ENCODE measurements at places on chromosomes 13 and 19. TPM values are rescaled to one million over a fixed set of nuclear protein-coding genes. Genes with fewer than 3 reads are reported as not detected.

Gene CEACAM7
- not detected for total RNA-seq

Gene ZNF582
- 1.3 TPM for total RNA-seq

Gene LILRB5
- not detected for total RNA-seq

Gene LILRA1
- not detected for total RNA-seq

Gene DACT3
- total RNA-seq: 0.20 TPM

Measured in mammary microvascular endothelial cell (primary cell).